H4 (cell line): ENCODE measurements at places on chromosomes 2 and 18. TPM values are rescaled to one million over a fixed set of nuclear protein-coding genes. Genes with fewer than 3 reads are reported as not detected.

Gene PARD6G
- total RNA-seq: 2.3 and 6.7 TPM in 2 replicates

Gene NXPH2
- total RNA-seq: 0.80 and 3.2 TPM in 2 replicates

Gene MRO
- total RNA-seq: 0.82 and 1.2 TPM in 2 replicates

Gene PRKAG3
- total RNA-seq: not detected in 2 replicates

Gene SP140L
- 4.7 and 7.2 TPM in 2 replicates for total RNA-seq

Gene MAB21L4
- not detected in 2 replicates for total RNA-seq

Gene CAVIN2
- 1.4 and 1.9 TPM in 2 replicates for total RNA-seq

Gene MORN2
- 37.9 and 48.7 TPM in 2 replicates for total RNA-seq

- no peak for DNase-seq
Observed at GRCh38 chr2:64581777-64582539, 57.8 kb downstream of the AFTPH start.

- DNase-seq: no peak
Observed at GRCh38 chr2:219531639-219532377, 11.8 kb downstream of the CHPF start.

- DNase-seq: no peak
Observed at GRCh38 chr2:101638817-101639605, 58.5 kb upstream of the MAP4K4 start.

DNA sequence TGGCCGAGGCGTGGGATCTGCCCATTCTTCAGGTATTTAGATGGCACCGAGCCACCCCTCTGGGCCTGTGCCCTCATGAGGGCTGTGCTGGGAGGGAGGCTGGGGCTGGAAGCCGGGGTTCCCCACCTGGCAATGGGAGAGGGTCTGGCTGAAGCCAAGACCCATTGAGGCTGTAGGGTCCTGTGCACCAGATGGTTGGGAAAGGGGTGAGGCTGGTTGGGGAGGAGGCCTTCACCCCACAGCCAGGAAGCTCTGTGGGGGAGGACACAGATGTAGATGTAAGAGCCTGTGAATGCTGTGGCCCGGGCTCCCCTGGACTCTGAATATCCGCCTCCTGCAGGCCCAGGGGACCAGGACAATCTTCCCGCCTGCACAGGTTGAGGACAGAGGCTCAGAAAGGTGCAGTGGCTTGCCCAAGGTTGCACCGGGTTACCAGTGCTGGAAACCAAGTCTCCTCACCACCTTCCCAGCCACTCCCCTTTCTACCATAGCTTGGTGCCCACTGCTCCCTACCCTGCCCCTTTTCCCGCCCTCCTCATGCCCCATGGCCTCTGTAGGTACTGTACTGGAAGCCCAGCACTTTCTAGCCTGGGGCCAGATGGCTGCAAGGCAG lies 49.7 kb downstream of the PDCL3 start:
- no peak for DNase-seq

- no peak for DNase-seq
Observed at GRCh38 chr2:147589127-147589526, 255.7 kb upstream of the ACVR2A start.

- DNase-seq: no peak
Observed at GRCh38 chr2:3038636-3039035, 339.0 kb downstream of the EIPR1 start.

DNA sequence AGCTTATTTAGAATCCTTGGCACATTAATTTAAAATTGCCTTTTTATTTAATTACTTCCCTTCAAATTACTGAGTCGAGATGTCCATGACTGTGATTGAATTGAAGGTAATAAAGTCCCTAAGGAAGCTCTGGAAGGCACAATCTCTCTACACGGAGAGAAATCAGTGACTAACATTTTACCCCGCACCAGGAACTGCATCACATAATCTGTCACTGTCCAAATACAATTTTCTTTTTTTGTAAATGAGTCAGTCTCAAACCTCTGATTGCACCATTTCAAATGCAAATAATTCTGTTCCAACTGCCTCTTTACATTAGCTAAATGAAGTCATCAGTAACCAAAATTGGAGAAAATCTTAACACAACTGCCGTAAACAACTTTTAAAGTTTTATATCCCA lies 311.9 kb downstream of the CCDC178 start:
- DNase-seq: peak; percentile 22

GRCh38 chr2:182541268-182541667 lies 114.4 kb upstream of the PDE1A start:
- no peak for DNase-seq

DNA sequence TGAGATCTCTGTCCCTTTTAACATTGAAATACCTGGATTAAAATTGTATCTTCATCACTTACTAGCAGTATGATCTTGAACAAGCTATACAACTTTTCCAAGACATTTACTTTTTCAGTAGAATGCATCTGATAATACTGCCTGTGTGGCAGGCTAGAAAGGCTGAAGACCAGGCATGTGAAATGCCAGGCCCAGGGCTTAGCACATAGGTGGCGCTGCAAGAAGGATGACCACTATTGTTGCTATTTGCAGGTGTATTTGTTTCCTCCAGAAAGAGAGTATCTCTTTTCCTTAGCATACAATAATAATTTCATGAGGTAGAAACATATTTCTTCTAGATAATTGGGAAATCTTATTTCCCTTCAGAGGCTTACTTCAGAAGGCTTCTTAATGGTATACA lies 331.3 kb downstream of the THSD7B start:
- no peak for DNase-seq

GRCh38 chr2:118321432-118322105 lies 233.3 kb downstream of the INSIG2 start:
- DNase-seq: no peak

DNA sequence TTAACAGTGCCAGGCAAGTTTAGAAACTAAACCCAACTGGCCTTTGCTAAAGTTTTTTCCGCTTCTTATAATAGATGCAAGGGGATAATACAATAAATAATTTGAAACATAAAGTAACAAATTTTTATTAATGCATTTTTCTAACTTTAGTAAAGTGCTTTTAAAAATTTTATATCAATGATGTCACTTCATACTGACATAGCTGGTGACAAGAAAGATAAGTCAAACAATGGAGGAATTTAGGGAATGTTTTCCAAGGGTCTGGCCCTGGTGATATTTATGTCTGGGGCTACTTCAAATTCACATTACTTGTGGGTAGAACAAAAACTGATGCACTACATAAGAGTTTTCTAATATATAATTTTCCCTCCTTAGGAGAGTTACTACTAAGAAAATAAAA lies 61.2 kb upstream of the CBLN2 start:
- no peak for DNase-seq

- no peak for DNase-seq
Observed at GRCh38 chr2:218063486-218063885, 5.6 kb upstream of the RUFY4 start.

- DNase-seq: no peak
Observed at GRCh38 chr2:173094731-173095130, 19.1 kb downstream of the MAP3K20 start.

DNA sequence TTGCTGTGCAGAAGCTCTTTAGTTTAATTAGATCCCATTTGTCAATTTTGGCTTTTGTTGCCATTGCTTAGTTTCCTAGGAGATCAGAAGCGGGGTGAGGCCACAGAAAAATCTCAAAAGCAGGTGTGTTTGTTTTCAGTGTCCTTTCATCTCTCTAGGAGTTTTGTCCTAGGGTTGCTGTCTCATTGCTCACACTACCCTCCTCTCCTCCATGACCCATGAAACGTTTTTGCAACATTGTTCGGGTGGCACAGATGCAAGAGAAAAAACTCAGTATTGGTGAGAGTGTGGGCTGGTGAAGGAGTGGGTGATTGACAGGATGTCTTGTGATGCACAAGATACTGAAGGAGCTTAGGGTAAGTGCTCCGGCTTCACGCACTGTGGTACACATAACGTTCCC lies 103.6 kb downstream of the LYPD1 start:
- DNase-seq: no peak

GRCh38 chr2:225196579-225196978 lies 154.3 kb upstream of the DOCK10 start:
- no peak for DNase-seq

GRCh38 chr2:79721966-79722365 lies 209.1 kb downstream of the CTNNA2 start:
- no peak for DNase-seq
